ENCODE measurements at places on chromosomes 1 and 21.
A peak's percentile ranks its signal among the peaks of the same experiment; 100 is the strongest.

DNA sequence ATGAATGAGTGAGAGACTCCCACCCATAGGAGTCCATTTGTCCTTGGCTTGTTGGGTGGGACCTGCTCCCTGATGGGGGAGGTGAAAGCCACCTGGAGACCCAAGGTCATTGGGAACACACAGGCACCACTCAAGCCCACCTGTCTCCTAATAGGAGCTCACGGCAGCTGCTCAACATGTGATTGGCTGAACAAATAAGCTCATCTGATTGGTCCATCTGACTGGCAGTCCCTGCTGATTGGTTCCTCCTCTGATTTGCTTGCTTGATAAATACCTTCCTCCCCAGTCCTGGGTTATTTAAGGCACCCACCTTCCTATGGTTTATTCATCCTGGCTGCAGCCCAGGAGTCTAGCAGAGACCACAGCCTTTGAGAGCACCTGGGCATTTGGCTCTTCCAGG, 502.9 kb downstream of the PTPRU start:
- no peak for DNase-seq

DNA sequence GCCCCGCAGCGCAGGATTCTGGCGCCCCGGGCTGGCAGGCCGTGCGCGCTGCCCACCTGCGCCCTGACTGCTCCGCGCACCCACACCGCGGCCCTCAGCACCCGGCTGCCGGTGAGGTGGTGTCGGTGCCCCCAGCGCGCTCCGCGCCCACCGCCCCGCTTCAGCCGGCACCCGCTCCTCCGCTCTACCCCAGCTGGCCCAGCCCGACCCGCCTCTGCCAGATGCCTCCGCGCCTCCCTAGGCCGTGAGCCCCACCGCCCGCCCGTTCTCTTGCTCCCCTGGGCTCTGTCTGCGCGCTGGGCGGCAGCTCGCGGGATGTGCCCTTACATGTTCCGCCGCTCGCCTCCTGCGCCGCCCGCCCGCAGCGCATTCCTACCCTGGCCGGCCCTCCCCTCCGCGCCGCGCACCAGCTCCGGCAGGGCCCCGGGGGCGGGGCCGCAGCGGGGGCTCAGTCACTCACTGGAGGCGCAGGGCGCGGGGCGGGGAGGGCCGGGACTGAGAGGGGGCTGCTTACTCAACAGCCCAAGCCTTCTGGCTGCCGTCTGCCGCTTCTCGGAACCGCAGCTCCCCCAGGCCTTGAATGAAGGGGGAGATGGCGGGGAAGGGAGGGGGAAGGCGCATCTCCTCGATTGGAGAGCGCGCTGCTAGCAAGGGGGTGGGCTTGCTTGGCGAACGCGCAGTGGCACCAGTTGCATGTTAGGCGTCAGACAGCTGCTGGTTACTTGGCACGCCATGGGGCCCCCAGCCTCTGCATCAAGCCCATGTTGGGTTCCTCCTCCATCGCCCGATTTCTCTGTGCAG, at the start of gene PHLDA3:
Gene PHLDA3, minus strand, starts transcription at position 345 of the 801 bp plus-strand sequence. CDS start 402 bp downstream, outside the sequence.
- no peak for DNase-seq

GRCh38 chr1:178774263-178774662, 49.2 kb downstream of the RALGPS2 start:
- DNase-seq, result no peak

DNA sequence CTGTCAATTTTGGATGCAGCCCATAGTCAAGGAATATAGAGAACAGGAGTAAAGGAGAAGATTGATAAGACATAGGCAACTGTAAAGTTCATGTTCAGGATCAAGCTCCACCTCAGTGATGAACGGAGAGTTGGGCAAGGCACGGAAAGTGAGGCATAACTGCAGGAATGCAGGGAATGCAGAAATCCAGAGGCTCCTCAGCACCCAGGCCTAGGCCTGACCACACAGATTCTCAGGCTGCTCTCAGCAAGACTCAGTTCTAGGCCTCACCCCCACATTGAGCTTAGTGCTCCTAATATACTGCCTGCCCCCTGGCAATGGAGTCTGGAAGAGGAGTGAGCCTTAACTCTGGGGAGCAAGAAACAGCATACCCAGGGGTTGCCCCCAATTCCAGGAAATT, 36.3 kb upstream of the S1PR1 start:
- no peak for DNase-seq

- DNase-seq, result no peak
Measured at GRCh38 chr1:100459358-100460114, 78.4 kb upstream of the GPR88 start.

DNA sequence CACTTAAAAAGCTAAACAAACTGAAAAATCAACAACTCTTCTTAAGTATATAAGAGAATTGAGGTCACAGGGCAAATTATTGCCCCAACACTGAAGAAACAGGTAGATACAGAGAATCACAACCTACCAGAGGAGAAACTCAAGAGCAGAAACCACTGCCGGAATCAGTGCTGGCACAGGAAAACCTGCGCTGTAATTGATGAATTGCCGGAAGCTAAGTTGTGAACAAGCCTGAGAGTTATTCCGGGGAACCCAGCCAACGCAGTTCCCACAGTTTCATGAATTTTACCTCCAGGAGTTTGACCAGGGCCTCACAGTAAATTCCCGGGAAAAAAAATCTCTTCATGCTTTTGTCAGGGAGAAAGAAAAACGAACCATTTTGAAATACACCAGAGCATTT, 657.1 kb upstream of the BRINP3 start:
- DNase-seq, result no peak

GRCh38 chr1:59596432-59596831, 218.3 kb upstream of the HOOK1 start:
- DNase-seq, result no peak

DNA sequence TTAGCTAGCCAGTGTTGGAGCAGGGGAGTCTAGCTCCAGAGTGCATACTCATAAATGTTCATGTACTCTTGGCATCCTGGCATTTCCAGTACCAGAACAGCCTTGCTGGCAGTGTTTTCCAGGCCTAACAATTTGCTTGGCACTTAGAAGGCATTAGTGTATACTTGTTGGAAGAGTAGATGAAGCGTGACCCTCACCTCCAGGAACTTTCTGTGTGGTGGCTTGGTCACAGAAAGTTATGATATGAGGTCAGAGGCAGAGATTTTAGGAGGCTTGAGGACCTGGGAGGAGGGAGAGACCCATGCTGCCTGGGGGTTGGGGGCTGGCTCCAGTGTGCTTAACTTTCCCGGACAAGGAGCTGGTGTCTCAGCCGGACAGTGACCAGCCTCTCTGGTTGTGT, 52.7 kb upstream of the GCLM start:
- no peak for DNase-seq

DNA sequence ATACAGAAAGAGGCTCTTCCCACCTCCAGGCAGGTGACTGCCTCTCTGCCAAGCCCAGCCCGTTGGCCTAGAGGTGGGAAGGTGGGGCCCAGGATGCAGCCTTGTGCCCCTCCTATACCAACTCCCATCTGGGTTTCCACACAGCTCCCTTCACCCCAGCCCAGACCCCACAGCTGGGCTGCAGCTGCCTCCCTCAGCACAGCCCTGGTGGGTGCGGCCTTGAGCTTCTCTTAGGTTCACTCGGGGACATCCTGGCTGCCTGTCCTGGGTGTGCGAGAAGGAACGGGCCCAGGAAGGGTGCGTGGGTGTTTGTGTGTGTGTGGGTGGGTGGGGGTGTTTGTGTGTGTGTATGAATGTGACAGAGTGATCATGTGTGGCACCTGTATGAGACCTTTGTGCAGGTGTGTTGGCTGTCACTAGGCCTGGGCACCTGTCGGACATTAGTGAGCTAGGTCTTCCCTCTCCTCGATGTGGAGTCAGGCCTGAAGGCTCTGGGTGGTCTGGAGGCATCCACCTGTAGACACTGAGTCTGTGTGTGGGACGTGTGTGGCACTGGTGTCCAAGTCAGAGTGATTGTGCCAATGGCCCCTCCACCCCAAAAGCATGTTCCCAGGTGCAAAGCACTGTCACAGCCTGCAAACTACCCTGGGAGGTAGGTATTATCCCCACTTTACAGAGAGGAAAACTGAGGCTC, 30.7 kb downstream of the FOXO6 start:
- DNase-seq, result no peak

DNA sequence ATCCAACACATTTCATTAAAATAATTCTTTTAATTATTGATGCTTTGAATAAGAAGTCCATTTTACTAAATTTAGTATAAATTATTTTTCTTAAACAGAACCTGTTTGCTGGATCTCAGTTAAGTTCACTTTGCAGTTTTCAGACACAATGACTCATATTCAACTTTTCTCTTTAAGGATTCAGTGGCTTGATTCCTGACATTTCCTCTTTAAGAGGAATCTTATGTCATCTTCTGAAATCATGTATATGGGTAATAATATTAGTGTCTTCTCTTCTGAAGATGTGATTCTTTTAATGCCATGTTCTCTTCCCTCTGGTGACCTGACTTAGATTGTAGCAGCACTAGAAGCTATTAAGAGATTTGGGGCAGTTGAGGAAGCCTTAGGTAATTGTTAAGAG, 12.6 kb downstream of the CREG1 start:
- no peak for DNase-seq

DNA sequence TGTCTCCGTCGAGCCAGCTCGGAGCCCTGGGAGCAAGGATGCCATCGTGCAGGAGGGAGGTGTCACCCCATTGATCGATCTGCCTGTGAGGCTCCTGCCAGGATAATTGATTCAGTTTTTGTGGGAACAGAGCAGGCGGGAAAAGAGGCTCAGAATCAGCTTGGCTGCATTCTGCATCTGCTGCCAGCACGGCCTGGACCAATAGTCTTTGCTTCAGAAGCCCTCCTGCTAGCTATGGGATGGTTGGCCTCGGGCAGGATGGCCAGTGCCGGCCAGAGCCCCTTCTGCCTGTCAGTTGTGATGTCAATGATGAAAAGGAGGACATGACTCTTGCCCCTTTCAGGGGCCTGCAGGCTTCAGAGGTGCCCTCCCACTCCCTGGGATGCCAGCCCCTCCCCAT, 39.6 kb downstream of the PTPRF start:
- DNase-seq, result no peak

- DNase-seq, result no peak
Measured at GRCh38 chr1:201760516-201760915, 68.4 kb upstream of the IPO9 start.

- DNase-seq, result peak; percentile 6
Measured at GRCh38 chr1:246930830-246931548, 759 bp downstream of the AHCTF1 start.

- DNase-seq, result no peak
Measured at GRCh38 chr1:43043695-43044094, 85.0 kb upstream of the SLC2A1 start.

DNA sequence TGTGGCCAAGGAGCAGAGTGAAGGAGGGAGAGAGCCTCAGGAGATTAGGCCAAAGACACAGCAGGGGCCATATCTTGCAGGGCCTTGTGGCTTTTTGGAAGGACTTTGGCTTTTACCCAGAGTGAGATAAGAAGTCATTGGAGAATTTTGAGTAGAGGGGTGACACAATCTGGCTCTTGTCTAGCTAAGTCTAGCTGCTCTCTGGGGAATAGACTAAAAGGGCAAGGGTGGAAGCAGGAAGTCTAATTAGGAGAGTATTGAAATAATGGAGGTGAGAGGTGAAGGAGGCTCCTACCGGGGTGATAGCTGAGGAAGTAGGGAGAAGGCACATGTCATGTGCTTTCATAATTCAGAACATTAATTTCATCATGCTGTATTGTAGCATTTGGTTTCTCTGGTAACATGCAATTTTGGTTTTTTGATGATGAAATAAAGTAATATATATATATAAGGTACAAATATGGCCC, 34.3 kb upstream of the KCNA3 start:
- no peak for DNase-seq

- no peak for DNase-seq
Measured at GRCh38 chr1:93029317-93029716, 49.8 kb upstream of the MTF2 start.

DNA sequence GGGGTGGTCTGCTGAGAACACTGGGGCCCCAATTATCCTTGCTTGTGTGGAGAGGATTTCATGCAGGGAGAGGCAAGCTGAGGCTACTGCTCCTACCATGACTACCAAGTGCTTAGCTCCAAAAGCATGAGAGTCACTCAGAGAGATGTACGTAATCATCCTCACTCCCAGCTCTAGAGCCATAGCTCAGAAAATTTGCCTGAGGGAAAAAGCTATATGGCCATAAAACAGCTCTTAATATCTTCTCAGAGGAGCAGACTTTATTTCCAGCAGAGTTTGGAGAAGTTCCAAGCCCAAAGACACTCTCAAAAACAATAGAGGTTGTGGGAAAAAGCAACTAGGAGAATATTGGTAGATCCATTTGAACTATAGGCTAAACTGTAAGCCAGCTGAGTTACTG, 106.4 kb upstream of the PBX1 start:
- DNase-seq, result no peak

GRCh38 chr1:66853379-66853778, 52.3 kb upstream of the INSL5 start:
- DNase-seq, result no peak

- no peak for DNase-seq
Measured at GRCh38 chr1:109365642-109366204, 32.0 kb downstream of the SORT1 start.

DNA sequence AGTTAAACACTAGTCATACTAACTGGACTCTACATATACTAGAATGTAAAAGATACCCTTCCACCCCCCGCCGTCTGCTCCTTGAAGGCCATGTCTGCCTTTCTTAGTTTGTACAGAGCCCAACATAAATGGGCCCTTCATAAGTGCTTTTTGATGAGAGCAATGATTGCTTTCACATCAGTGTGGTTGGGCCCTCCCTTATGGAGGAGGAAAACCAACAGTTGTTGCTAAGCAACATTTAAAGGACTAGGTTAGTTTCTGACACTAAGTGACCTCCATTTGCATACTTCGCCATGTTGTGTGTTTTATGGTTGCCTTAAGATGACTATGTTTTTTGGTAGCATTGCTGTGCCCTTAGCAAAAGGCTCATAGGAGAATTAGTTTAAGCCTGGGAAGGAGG, 182.0 kb upstream of the SGIP1 start:
- no peak for DNase-seq

- no peak for DNase-seq
Measured at GRCh38 chr1:223765719-223766340, 53.5 kb downstream of the CAPN2 start.

GRCh38 chr1:44821240-44821715, 13.0 kb downstream of the BTBD19 start:
- no peak for DNase-seq

DNA sequence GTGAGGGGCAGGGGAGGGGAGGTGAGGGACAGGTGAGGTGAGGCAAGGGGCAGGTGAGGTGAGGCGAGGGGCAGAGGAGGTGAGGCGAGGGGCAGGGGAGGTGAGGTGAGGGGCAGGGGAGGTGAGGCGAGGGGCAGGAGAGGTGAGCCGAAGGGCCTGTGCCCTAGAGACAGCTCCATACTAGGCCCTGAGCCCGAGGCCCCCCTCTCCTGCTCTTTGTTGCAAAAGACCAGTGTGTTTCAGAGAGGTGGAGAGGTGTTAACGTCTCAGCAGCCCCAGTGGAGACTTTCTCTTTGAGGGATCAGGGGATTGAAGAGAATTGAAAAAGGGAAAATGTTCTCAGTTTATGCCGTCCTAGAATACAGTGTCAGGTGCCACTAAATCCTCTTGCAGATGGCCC, 44.2 kb downstream of the EPHB2 start:
- no peak for DNase-seq
